ENCODE measurements at places on chromosomes 16 and 17.
A peak's percentile ranks its signal among the peaks of the same experiment; 100 is the strongest.

GRCh38 chr16:56983211-56983751 is 6.1 kb upstream of the NLRC5 start:
- DNase-seq: no peak

GRCh38 chr17:19750020-19750572 is 2.0 kb upstream of the ALDH3A1 start:
- no peak for DNase-seq

DNA sequence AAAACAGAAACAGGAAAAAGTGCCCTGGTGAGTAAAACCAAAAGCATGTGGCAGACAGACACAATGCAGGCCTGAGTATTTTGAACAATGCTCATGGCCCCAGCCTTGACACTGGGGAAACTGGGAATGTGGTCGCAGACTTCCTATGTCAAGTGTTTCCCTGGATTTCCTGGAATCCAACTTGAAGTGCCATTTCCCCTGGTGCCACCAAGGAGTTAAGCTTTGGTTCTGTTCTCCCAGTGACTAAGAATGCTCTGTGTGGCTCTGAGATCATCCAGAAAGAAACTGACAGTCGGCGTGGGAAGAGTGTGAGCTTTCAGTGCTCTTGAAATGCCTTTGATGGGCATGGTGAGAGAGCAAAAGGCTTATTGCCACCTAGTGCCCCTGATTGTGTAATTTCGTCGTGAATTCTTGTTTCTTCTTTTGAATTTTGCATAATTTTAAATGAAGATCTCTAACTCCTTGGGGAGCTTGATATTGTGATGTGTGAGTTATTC is 96.0 kb downstream of the YPEL2 start:
- DNase-seq: no peak

DNA sequence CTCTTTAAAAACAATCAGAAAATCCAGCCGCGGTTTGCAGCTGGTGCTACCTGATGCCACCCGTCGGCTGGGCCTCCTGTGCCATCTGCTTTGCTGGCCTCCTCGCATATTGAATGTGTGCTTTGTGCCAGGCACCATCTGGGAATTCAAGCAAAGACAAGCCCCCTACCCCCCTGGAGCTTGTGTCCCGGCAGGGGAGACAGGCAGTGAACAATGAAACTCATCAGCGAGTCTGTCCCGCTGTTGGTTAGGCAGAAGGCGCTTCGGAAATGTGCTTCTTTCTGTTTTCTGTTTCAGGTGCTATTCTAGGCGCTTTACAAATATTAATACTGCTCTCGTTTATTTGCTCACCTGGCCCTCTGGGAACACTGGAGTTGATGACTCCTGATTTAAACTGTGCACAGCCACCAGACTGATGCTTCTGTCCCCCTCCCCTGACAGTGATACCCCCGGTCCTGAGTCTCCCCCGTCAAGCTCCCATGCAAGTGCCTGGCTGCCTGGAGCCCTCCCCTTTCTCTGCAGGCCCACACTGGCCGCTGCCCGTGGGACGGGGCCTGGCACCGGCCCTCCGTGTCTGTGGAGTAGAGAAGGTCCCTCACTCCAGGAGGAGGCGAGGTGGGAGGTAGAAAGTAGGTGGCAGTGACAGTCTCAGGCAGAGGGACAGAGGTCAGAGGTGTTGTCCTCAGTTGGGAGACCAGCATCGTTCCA is 126.1 kb upstream of the PLCG2 start:
- DNase-seq: no peak

DNA sequence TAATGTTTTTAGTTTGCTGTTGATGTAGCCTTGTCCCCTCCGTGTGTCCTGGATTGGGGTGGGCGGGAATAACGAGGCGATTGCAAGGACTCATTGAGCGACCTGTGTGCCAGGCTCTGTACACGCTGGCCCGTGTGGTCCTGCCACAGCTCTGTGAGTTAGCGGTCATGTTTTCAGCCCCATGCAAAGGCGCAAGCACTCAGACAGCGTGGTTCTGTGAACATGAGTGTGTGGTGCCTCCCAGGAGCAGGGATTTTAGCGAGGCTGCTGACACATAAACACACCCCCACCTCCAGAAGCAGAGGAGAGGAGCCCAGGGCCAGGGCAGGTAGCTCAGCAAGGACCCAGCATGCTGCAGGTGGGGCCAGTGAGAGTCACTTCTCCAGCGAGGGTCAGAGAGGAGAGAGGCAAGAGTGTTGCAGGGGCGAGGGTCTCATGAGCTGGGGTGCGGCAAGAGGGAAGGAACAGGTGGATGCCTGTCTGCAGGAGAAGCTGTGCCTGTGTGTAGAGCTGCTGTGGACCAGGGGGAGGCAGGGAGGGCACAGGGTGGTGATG is 115.3 kb downstream of the OR1D5 start:
- DNase-seq: no peak

GRCh38 chr17:5413682-5414081 is 5.8 kb downstream of the NUP88 start:
- DNase-seq: no peak

DNA sequence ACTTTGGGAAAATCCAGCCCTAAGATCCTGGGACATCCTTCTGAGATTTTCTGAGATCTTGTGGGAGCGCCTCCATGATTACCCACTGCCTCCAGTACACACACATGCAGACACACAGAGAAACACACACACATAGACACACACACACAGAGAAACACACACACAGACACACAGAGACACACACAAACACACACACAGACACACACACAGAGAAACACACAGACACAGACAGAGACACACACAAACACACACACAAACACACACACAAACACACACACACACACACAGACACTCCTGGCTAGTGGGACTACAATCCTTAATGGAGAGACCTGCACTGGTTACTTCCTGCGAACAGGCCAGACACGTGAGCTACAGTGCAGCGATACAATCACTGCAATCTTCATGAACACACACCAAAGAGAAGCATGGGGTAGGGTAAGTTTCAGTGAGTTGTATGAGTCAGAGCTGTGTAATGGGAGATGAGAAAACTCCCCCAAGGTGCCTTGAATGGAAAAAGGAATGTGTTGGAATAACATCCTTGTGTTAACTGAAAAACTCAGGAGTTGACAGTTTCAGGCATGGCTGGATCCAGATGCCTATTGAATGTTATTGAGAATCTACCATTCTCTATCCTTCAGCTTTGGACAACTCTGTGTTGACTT is 79.5 kb downstream of the SLC6A2 start:
- DNase-seq: no peak

DNA sequence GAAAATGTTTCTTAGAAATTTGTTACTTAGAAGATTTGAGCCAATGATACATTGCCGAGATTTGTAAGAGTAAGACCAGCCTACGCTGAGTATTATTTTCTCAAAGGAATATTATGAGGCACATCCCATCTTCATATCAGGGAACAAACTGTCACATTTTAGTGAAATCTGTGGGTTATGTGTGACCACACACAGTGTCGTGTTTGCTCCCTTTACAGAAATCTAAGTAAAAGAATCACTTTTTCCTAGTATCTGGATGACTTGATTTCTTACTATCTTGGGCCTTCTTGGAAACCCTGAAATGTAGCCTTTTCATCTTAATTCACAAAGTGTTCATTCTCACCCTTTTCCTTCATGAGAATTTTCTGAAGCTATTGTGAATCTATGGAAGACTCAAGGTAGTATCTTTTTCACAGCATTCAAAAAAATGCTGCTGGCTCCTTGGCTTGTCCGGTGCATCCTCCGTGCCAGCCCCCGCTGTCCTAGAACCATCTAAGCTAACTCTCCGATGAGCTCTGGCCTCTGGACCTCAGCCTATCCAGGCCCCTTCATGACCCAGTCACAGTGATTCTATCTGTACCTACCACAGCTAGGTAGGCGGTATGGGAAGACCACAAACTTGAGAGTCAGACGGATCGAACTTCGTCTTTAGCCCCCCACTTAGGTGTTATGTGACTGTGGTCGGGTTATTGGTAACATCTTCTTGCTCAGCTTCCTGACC is 524.3 kb downstream of the MAF start:
- DNase-seq: no peak

GRCh38 chr17:64984851-64985521 is 65.7 kb upstream of the LRRC37A3 start:
- DNase-seq: peak; percentile 53

All from activated effector memory CD4-positive, alpha-beta T cell treated with Interleukin-2 at 50 U/mL for 16 hours (primary cell).